Nephron progenitor cell (in vitro differentiated cells): ENCODE measurements at places on chromosomes 4 and X.

DNA sequence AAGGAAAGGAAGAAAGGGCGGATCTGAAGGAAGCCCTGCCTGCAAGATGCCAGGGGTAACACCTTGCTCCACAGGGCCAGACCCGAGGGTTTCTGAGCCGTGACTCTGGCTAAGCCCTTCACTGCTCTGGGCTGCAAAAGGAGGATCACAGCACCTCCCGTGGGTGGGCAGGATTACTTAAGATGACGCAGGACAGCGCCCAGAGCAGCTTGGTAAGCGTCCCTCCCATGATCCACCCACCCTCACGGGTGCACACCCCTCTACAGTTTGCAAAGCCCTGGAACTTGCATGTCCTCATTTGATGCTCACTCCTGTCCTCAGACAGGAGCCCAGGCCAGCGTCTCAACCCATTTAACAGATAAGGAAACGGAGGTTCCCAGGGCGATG lies 64.9 kb downstream of the CRMP1 start:
- H3K36me3 ChIP-seq = peaks cover 75% of the 10 kb centered on the region
- no peaks in the 10 kb centered on the region for H3K4me1 ChIP-seq
- no peaks in the 10 kb centered on the region for H3K27me3 ChIP-seq
- DNase-seq = no peak
- no peak overlapping the region for H3K4me3 ChIP-seq

DNA sequence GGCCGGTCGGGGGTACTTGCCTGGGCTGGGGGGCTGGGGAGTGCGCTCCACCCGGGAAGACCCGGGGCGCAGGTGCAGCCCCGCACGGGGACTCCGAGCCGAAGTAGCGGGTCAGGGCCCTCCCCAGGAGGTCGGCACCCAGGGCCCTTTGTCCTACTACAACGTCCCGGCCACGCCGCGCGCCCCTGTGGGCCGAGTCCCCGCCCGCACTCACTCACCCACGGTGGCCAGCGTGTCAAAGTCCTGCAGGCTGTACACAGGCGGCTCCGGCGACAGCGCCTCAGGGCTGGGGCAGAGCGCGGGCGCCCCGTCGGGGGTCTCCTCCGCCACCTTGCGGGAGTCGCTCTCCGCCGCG lies 602 bp downstream of the PRKX start:
- H3K4me1 ChIP-seq = peaks cover 33% of the 10 kb centered on the region
- H3K36me3 ChIP-seq = peaks cover 9% of the 10 kb centered on the region
- no peak for DNase-seq

- peaks cover 3% of the 10 kb centered on the region for H3K27me3 ChIP-seq
- peak overlapping the region; percentile 98 for H3K4me3 ChIP-seq
- H3K27ac ChIP-seq = peak overlapping the region; percentile 87
- peaks cover 51% of the 10 kb centered on the region for H3K4me1 ChIP-seq
Measured at GRCh38 chr4:20254511-20255250, 3.0 kb downstream of the SLIT2 start.

- DNase-seq = peak; percentile 44
- no peak overlapping the region for H3K27ac ChIP-seq
- peak overlapping the region; percentile 79 for H3K4me3 ChIP-seq
- peaks cover 11% of the 10 kb centered on the region for H3K27me3 ChIP-seq
- peaks cover 22% of the 10 kb centered on the region for H3K4me1 ChIP-seq
Measured at GRCh38 chrX:46574774-46575381, 1.3 kb downstream of the CHST7 start.

DNA sequence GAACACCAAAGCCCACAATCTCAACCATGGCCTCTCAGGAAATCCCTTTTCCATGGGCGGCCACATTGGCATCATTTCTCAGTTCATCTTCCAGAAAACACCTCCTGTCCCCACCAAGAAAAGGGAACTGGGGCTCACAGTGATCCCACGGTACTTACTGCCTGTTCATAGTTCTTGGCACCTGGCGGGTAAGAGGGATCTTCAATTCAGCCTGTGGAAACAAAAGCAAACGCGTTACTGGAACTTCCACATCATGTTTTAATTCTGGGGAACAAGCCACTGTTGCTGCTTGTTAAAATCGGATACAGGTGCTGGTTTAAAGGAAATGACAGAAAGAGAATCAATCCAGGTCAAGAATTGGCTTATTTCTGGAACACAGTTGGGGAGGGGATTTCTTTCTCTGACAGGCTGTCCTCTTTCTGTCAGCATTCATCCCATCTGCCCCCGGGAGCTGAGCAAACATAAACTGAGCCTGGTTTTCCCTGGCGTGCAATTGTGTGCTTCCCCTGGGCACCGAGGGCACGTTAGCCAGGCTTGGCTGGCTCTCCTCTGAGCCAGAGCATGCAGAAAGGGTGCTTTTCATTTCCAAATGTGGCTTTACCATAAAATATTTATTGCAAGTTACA lies 16.8 kb downstream of the CLNK start:
- DNase-seq = no peak
- no peaks in the 10 kb centered on the region for H3K36me3 ChIP-seq
- peaks cover 5% of the 10 kb centered on the region for H3K4me1 ChIP-seq
- H3K27ac ChIP-seq = no peak overlapping the region

DNA sequence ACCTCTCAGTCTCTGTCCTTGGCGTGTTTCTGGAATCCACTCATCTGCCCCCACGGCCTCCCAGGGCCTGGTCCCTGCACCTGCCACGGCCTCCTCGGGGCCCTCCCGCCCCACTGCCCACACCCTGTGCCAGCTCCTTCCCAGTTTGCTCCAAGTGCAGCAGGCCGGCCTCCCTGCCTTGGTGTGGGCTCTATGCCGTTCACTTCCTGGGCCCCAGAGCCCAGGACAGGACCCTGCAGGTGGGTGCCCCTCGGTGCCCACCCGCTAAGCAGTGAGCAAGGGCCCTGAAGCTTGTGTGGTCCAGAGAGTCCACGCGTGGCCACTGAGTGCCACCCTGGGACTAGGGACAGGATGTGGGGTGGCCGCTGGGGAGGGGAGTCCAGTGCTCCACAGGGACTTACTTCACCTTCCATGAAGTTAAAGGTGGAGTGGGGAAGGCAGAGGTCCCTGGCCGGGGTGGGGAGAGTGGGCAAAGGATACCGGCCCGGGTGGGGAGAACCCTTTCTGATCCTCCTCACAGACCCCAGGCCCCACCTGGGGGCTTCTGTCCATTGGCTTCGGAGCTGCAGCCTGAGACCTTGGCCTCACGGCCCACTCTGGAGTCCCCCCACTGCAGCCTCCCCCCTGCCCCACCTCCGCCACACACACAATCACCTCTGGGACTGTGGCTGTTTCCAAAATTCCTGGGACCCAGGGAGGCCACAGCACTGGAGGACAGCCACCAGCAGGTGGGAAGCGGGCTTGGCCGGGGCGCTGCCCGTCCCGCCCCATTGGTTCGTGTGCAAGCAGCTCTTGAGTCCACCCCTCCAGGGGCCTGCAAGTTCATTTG lies 60.0 kb upstream of the NKX1-1 start:
- no peak overlapping the region for H3K4me3 ChIP-seq
- H3K36me3 ChIP-seq = peaks cover 5% of the 10 kb centered on the region
- no peak overlapping the region for H3K27ac ChIP-seq
- H3K4me1 ChIP-seq = peaks cover 23% of the 10 kb centered on the region
- no peak for DNase-seq
- peaks cover 43% of the 10 kb centered on the region for H3K27me3 ChIP-seq

DNA sequence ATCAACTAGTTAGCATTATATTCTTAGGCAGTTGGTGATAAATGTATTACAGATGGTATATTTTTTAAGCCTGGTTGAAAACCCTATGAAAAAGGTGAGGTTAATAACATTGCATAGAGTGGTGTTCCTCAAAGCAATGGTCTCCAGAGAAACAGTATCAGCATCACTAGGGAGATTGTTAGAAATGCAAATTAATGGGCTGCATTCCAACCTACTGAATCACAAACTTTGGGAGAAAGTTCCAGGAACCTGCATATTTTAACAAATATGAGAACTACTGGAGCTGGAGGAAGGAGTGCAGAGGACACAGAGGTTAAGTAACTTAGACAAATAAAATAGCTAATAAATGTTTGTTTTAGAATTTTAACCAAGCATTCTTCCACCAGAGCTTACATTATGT lies 166.9 kb upstream of the PCDH10 start:
- no peak for DNase-seq
- H3K4me3 ChIP-seq = no peak overlapping the region
- H3K4me1 ChIP-seq = no peaks in the 10 kb centered on the region
- H3K27ac ChIP-seq = no peak overlapping the region
- H3K27me3 ChIP-seq = no peaks in the 10 kb centered on the region

GRCh38 chr4:1754336-1754735 lies 33.0 kb downstream of the TACC3 start:
- peaks cover 4% of the 10 kb centered on the region for H3K27me3 ChIP-seq
- no peak overlapping the region for H3K4me3 ChIP-seq
- no peaks in the 10 kb centered on the region for H3K36me3 ChIP-seq
- H3K4me1 ChIP-seq = peaks cover 8% of the 10 kb centered on the region
